B cell (primary cell): ENCODE measurements at places on chromosomes 11 and 22.

DNA sequence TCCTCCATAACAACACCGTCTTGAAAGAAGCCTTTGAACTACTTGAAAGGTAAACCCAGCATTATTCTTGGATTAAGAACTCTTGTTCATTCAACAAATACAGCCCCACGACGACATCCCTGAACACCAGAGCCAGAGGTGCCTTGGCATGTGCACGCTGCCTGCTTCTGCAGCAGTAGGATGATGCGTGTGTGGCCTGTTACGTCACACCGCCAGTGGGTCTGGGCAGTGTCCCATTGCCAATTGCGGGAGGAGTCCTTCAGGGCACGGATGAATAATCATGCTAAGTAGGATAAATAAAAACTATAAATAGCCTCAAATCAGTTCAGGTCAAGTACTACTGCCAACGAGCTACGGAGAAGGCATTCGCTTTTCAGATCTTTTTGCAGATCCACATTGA lies 380.5 kb downstream of the SHANK2 start:
- DNase-seq: no peak

DNA sequence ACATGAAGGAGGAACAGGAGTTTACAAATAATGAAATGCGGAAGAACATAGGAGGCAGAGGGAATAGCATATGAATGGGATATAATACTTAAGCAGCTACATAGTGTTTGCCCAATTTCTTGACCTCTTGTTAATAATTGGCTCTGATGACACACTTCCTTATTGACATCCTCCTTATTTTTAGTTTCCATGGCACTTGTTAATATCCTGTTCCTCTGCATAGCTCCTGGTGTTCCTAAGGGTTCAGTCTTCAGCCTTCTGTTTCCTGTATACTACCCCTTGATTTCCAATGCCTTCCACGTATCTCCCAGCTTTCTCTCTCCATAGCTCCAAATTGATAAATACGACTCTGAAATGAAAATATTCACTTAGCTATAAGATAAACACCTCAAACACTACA lies 663.8 kb upstream of the API5 start:
- no peak for DNase-seq

GRCh38 chr11:71321433-71322191 lies 69.2 kb upstream of the SHANK2 start:
- no peak for DNase-seq

DNA sequence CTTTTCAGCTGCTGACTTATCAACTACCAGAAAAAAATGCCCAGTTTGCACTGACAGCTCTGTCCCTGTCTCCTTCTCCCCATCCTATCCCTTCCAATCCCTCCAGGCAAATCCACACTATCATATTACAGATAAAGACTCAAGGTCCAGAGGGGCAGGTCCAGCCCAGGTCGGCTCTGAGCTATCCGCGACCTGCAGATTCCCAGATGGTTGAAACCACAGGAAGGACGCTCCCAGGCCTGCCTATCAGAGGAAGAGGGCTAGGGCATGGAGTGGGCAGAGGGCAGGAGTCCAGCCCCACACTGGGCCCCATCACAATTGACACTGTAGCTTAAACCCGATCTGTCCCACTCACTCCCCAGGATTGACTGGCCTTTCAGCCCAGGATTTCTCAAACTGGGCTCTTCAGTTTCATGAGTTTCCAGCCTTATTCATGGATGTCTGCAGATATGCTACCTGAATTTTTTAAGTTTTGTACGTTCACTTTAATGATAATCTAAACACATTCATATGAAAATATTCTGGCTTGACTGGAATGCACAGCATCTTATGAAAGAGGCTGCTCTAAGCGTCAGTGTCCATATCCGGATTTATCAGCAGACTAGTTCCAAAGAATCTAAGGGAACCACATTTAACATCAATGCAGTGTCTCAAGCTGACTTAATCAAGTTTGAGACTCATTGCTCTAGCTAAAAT lies 16.4 kb upstream of the FCHSD2 start:
- DNase-seq: no peak

GRCh38 chr11:86070142-86071056 lies 1.5 kb upstream of the PICALM start:
- DNase-seq: no peak
